ENCODE measurements at places on chromosomes 6 and 20. TPM values are rescaled to one million over a fixed set of nuclear protein-coding genes. Genes with fewer than 3 reads are reported as not detected.
A peak's percentile ranks its signal among the peaks of the same experiment; 100 is the strongest.

DNA sequence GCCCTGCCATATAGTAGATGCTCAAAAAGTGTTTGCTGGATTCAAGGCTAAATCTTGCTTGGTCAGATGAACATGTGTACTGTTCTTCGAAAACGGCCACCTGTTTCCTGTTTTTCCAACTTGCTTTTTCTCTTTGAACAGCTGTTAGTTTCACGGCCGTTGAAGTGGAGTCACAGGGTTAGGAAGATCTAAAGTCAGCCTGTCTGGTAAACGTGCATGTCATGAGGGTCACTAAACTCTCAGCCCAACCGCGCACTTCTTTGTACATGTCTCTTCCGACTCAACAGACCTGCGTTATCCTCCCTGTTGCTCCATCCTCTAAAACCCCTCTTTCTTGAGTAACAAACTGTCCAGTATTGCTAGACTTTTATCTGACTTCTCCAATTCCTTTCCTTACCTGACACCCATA lies 93.2 kb upstream of the MAN1A1 start:
- H3K27ac ChIP-seq = no peak overlapping the region
- H3K4me1 ChIP-seq = peaks cover 18% of the 10 kb centered on the region
- H3K27me3 ChIP-seq = no peaks in the 10 kb centered on the region

GRCh38 chr6:56019973-56020372 lies 144.6 kb upstream of the BMP5 start:
- no peak for DNase-seq
- no peaks in the 10 kb centered on the region for H3K4me1 ChIP-seq
- H3K4me3 ChIP-seq = no peak overlapping the region
- H3K27me3 ChIP-seq = no peaks in the 10 kb centered on the region
- H3K36me3 ChIP-seq = no peaks in the 10 kb centered on the region

Gene PSORS1C2
- total RNA-seq = not detected

Gene KIFC1
- 180 TPM for total RNA-seq

- DNase-seq = no peak
- H3K4me1 ChIP-seq = no peaks in the 10 kb centered on the region
- H3K27me3 ChIP-seq = peaks cover 4% of the 10 kb centered on the region
- no peak overlapping the region for H3K27ac ChIP-seq
These were observed 17.2 kb upstream of the LRRN4 start for GRCh38 chr20:6070829-6071695.

- H3K27ac ChIP-seq = peak overlapping the region; percentile 84
- DNase-seq = no peak
- peaks cover 13% of the 10 kb centered on the region for H3K27me3 ChIP-seq
These were observed 700 bp upstream of the MCUR1 start for GRCh38 chr6:13814938-13815575.

DNA sequence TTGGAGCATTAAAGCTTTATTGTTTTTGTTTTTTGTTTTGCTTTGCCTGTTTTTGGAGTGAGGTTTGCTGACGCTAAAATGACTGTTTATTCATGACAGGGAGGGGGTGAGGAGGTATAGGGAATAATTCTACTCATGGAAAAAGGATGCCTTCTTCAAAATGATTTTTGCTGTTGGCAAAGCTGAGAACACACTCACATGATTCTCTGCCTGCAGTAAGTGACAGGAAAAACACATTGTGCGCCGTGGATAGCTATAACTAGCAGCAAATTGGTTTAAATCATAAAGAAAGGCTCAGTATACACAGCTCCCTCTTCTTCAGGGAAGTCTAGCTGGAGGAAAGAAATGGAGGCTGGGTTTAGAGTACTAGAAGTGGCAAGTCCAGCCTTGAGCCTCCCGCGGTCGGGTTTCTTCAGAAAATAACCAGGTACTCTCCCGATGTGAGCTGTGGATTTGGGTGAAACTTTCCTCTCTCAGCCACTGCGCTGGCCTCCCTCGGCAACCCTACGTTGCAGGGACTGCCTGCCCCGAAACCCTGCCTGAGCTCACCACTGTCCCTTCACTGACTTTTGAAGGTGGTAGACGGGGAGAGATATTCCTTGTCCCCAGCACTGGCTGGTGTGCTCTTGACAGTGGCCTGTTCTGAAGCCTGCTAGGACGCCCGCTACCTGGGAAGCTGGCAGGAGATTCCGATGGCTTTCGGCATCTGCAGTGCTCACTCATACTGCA lies 278.2 kb downstream of the NRN1 start:
- H3K4me1 ChIP-seq = peaks cover 12% of the 10 kb centered on the region
- H3K36me3 ChIP-seq = no peaks in the 10 kb centered on the region
- H3K27me3 ChIP-seq = no peaks in the 10 kb centered on the region
- no peak for DNase-seq
- no peak overlapping the region for H3K27ac ChIP-seq

- peak; percentile 53 for DNase-seq
- H3K4me1 ChIP-seq = peaks cover 15% of the 10 kb centered on the region
- H3K27me3 ChIP-seq = peaks cover 3% of the 10 kb centered on the region
- H3K36me3 ChIP-seq = no peaks in the 10 kb centered on the region
These were observed 37.8 kb downstream of the RAB44 start for GRCh38 chr6:36735110-36736071.

Gene DYNLT2
- 2.1 TPM for total RNA-seq

DNA sequence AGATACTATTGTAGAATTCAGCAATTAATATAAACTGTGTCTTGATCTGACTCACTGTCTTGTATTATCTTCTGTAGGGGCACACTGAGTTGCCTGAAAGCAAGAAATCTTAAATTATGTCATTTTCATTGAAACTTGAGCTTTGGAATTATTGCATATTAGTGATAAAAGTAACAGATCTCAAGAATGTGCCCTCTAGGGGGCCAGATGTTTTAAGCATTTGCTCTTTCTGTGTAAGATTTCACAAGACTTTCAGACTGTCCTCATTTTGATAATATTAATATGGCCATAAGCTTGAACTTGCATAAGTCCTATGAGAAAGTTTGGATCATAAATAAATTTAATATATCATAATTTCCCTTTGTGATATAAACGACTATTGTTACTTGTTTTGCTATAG lies 55.5 kb upstream of the MYO6 start:
- no peaks in the 10 kb centered on the region for H3K27me3 ChIP-seq
- H3K36me3 ChIP-seq = peaks cover 28% of the 10 kb centered on the region
- no peak for DNase-seq
- H3K27ac ChIP-seq = no peak overlapping the region

DNA sequence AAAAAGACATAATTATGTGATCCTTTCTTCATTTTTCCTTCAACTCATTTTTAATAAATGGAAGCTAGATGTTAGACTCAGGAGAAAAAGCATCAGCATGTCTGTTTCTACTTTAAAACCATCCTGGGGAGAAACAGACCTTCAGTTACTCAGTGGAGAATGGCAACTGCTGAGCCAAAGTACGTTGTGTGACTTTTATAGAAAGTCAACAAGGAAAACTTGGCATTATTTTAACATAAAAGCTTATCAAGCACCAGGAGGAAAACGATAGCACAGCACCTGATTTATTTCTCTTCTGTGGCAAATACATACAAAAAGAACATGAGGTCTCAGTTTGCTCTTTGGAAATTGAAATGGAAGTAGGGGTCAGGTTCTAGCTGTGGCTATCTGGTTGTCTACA lies 115.3 kb upstream of the RIPOR2 start:
- peaks cover 8% of the 10 kb centered on the region for H3K36me3 ChIP-seq
- peak overlapping the region; percentile 70 for H3K4me3 ChIP-seq
- H3K27me3 ChIP-seq = peaks cover 5% of the 10 kb centered on the region
- H3K4me1 ChIP-seq = peaks cover 64% of the 10 kb centered on the region
- peak overlapping the region; percentile 91 for H3K27ac ChIP-seq
- DNase-seq = no peak

GRCh38 chr6:33905071-33905609 lies 101.3 kb upstream of the MLN start:
- peaks cover 83% of the 10 kb centered on the region for H3K4me1 ChIP-seq
- H3K27me3 ChIP-seq = no peaks in the 10 kb centered on the region
- peak overlapping the region; percentile 93 for H3K27ac ChIP-seq
- H3K4me3 ChIP-seq = peak overlapping the region; percentile 77

DNA sequence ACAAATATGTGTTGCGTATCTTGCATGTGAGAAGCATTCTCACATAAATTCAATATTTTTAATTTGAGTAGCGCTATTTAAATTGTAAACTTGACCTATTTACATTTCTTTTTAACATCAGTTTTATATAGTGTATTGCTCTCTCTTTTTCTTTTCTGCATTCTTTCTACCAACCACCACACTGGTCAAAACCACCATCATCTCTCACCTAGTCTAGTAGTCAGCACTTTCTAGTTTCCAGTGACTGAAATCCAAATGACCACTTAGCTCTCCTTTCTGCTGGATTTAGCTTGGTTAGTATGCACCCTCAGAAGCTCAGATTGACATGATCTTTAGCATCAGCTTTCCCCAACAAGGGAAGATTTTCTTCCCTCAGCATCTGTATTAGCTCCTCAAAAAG lies 73.2 kb upstream of the HCRTR2 start:
- no peaks in the 10 kb centered on the region for H3K27me3 ChIP-seq
- DNase-seq = no peak
- H3K36me3 ChIP-seq = no peaks in the 10 kb centered on the region
- no peak overlapping the region for H3K27ac ChIP-seq
- H3K4me1 ChIP-seq = no peaks in the 10 kb centered on the region
- H3K4me3 ChIP-seq = no peak overlapping the region

DNA sequence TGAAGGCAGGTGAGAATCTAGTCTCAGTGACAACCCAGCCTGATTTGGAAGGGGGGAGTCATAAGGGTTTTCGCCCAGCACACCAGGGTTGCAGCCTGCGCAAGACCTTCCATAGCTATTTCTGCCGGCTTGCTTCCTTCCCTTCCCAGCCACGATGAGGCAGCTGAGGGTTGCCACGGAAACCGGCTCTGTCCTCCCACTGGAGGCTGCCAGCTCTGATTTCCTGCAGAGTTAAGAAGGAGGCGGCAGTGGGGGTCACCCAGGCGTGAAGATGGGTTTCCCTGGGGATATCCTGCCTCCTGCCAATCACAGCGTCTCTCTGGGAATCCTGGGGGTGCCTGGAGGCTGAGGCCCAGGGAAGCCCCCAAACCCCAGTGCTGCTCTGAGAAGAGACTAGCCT lies 23.1 kb upstream of the KCNB1 start:
- H3K36me3 ChIP-seq = no peaks in the 10 kb centered on the region
- no peak overlapping the region for H3K4me3 ChIP-seq
- DNase-seq = no peak
- H3K27me3 ChIP-seq = peaks cover 14% of the 10 kb centered on the region
- no peaks in the 10 kb centered on the region for H3K4me1 ChIP-seq

DNA sequence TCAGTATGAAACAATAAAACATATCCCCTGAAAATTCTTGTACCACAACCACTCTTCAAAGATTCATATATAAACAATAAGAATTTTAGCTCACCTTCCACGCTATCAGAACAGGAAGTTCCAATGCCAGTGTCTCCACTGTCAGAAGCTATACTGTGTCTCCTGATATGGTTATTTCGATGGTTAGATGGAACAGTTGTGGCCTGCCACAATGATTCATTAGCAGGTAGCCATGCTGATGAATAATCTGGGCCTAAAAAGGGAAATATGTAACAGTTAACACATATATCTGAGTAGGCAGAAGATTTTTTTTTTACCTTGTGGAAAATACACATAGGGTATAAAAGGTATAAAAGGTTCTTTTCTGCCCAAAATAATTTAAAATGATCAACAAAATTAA lies 19.0 kb downstream of the CEP85L start:
- H3K4me3 ChIP-seq = no peak overlapping the region
- no peak overlapping the region for H3K27ac ChIP-seq
- H3K27me3 ChIP-seq = no peaks in the 10 kb centered on the region
- peaks cover 9% of the 10 kb centered on the region for H3K4me1 ChIP-seq

Gene ZKSCAN3
- 4.6 TPM for total RNA-seq

DNA sequence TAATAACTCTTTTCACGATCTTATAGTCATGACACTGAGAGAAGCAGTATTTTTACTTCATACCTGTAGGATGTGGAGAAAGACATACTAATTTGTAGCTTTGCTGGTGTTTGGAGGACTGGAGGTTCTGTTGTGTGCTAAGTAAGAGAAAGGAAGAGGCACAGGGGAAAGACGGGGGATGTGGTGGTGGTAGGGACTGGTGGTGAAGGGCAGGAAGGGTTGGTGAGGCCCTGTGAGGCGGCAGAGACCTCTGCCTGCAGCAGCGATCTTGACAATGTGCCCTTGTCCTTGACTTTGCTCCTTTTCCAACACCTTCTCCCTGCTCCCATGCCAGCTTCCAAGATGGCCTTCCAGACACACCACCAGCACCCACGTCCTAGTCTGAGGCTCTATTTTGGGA lies 32.6 kb upstream of the MPC1 start:
- H3K4me1 ChIP-seq = peaks cover 95% of the 10 kb centered on the region
- H3K36me3 ChIP-seq = peaks cover 26% of the 10 kb centered on the region
- peak overlapping the region; percentile 91 for H3K27ac ChIP-seq

DNA sequence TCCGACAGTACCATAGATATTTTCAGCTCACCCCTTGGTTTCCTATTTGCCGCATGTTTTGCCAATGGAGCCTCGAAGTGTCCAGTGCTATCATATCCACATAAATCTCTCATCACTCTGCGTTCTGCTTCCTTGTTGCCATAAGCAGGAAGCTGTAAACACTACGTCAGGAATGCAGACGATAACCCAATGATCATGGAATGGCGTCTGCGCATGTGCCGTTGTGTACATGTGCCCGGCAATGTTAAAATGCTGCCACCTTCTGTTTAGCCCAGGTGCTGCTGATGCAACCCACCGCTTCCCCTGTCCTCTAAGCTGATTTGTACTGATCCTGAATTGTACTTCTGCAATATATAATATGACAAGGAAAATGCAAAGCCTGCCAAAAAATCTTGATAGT lies 607.5 kb downstream of the HDGFL1 start:
- no peak for DNase-seq
- H3K4me1 ChIP-seq = no peaks in the 10 kb centered on the region
- no peaks in the 10 kb centered on the region for H3K27me3 ChIP-seq
- H3K36me3 ChIP-seq = no peaks in the 10 kb centered on the region
- H3K4me3 ChIP-seq = no peak overlapping the region
- no peak overlapping the region for H3K27ac ChIP-seq

DNA sequence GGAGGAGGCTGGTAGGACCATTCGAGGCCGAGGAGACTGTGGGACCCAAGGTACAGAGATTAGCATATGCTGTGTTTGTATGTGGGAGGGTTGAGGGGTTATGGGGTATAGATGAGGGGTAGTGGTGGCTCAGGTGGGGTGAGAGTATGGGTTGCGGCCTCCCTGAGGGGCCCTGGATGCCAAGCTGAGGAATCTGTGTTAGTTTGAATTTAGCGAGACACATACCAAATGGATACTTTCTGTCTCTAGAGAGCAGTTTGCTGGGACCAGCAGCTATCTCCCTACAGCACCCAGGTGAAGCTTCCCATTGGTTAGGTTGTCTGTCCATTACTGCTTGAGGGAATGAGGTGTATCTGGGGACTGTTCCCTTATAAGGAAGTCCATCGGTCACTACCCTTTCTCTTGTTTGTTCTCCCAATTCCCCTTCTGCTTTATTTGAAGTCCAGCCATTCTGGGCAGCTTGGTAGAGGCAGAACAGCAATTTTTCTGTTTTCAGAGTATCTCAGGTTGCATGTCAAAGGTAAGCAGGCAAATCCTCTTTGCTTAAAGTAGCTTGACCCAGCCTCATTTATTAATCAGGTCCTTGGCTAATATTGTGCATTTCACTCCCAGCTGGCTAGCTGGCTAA lies 15.2 kb downstream of the CHMP4B start:
- no peak for DNase-seq
- no peaks in the 10 kb centered on the region for H3K27me3 ChIP-seq
- H3K4me1 ChIP-seq = peaks cover 47% of the 10 kb centered on the region
- no peak overlapping the region for H3K27ac ChIP-seq
- no peak overlapping the region for H3K4me3 ChIP-seq
- H3K36me3 ChIP-seq = peaks cover 11% of the 10 kb centered on the region

Measured in activated CD8-positive, alpha-beta T cell treated with anti-CD3 and anti-CD28 coated beads, Interleukin-2, amount 10 ng/mL, durations not matched to agents 7 days and 5 days (primary cell).